ENCODE measurements at places on chromosomes 11 and 22.

DNA sequence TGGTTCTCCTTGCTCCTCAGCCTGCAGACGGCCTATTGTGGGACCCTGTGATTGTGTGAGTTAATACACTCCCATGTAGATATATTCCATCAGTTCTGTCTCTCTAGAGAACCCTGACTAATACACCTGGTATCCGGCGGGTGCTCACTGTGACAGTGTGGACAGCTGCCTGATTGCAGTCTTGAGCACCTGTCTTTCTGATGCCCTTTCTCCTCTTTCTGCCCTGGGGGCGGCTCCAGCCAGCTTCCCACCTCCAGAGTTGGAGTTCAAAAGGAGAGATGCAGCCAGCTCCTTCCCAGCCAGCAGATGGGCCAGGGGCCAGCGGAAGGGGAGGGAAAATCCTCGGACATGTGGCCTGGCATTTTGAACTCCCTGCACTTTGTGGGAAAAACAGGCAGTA, 15.0 kb downstream of the SMIM38 start:
- no peak for DNase-seq

GRCh38 chr11:76557466-76557865, 112.6 kb downstream of the EMSY start:
- no peak for DNase-seq

- DNase-seq, result no peak
Observed at GRCh38 chr22:39818094-39818493, 75.5 kb downstream of the ENTHD1 start.

DNA sequence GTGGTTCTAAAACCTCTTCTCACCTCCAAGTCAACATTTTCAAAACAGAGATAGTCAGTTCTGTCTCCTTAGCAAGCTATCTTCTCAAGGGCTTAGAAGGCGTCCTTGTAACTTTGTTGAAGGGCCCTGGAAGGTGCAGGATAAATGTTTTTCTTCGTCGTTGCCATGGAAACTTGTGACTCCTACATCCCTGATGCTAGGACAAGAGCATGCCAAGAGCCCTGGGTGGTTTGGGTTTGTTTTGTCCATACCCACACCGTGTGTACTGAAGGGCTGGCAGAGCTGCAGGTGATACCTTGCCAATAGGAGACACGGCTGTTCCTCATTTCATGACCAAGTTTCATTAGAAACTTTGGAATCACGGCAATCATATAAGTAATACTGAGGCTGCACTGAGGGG, 81.6 kb downstream of the GALNT18 start:
- no peak for DNase-seq

DNA sequence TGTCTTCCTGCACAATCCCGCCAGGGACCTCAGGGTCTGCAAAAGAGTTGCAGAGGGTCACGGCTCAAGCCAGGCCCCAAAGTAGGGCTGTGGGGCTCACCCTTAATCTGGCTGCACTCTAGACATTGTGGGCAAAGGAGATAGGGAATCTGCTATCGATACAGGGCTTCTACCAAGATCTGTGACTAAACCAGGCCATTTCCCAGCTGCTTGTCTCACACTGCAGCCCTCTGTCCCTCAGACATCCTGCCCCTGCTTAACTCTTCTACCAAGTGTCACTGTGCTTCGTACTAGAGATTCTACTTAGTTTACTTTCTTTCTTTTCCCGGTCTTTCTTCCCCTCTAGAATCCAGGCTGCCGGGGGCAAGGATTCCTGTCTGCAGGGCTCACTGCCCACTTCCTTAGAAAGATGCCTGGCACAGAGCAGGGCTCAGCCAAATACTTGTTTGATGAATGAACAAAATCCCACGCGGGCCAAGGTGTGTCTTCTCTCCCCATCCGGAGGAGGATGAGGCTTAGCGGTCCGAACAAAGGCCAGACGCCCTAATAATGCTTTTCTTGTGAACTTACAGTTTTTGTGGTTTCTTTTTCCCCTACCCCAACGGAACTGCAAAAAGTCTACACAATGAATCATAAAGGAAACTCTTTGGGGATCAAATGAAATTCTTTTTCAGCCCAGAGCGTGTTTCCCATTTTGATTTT, 61.3 kb upstream of the ANO1 start:
- no peak for DNase-seq

GRCh38 chr11:109071712-109072524, 350.1 kb upstream of the C11orf87 start:
- no peak for DNase-seq

GRCh38 chr22:47370448-47371262, 608.2 kb downstream of the TBC1D22A start:
- no peak for DNase-seq

DNA sequence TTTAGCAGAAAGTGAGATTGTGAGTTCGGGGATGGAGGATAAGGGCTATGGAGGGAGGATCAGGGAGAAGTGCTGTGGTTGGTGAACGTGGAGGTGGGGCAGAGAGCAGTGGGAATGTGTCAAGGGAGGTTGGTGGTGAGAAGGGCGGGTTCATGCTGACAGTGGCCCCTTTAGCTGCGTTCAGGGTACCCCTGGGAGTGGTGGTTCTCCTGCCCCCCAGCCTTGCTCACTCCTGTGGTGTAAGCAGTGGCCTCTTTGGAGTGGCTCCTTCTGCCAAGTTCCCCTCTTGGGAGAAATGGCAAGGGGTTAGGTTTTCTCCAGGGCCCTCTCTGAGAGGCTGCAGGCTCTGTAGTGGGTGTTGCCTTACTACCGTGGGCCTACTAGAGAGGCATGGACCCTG, 16.1 kb upstream of the NECTIN1 start:
- DNase-seq, result no peak

DNA sequence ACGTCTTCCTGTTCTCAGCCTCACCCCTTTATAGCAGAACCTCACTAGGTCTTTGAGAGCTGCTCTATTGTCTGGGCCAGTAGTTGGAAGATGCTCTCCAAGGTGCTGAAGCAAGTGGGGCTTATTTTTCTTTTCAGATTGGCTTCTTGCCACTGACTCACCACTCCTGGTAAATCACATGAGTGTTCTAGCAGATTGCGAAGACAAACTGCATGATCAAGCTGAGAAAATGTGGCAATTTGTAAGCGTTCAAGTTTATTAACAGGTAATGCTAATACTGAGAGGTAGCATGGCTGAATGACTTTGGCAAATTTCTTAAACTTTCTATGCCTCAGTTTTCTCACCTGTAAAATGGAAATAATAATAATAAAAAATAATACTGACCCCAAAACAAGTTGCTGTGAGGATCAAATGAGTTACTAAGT, 59.2 kb downstream of the CACNG2 start:
- DNase-seq, result no peak

- DNase-seq, result no peak
Observed at GRCh38 chr11:56905936-56906335, 82.8 kb upstream of the OR5AK2 start.

DNA sequence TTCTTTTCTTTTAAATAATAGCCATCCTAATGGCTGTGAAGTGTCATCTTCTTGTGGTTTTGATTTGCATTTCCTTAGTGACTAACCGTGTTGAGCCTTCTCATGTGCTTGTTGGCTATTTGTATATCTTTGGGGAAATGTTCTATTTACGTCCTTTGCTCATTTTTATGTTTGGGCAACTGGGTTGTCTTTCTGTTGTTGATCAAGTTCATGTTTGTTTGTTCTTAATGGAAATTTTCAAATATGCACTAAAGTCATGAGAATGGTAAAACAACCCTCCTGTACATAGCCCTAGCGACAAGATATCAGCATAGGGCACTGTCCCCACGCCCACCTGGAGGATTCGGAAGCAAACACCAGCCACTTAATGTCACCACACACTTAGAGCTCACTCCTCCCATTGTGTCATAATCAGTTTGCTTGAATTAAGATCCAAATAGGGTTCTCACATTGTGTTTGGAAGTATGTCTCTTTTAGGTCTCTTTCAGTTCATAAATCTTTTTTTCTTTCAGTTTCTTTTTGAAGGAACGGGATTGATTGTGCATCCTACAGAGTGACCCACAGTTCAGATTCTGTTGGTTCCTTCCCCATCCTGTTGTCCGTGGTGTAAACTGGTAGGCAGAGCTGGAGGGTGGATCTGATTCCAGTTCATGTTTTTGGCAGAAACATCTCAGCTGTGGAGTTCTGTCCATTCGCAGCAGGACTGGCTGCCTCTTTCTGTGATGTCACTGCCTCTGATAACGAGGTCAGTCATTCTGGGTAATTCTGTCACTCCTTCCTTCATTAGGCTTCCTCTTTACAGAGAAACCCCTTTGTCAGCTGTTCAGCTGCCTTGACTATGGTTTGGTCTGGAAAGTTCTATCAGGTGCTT, 26.4 kb upstream of the ADORA2A start:
- no peak for DNase-seq

DNA sequence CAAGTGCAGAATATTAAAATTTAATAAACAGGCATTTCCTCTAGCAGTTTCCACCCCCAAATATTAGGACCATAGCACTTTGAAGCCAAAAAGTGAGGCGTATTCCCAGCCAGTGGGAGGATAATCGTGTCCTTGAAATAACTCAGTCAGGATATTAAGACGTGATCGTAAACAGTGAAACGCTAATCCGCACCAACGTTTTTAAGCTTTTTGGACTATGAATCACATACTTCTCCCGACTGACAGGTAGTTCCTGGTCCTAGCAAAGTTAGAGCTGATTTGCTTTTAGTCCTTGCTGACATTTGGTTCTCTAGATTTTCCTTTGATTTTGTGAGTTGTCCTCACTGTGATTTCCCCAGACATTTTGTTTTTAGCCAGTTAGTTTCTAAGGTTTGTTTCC, 197.1 kb upstream of the ARHGAP20 start:
- DNase-seq, result no peak

- DNase-seq, result no peak
Observed at GRCh38 chr11:133951327-133952198, 5.2 kb downstream of the IGSF9B start.

- DNase-seq, result peak; percentile 72
Observed at GRCh38 chr22:27801202-27801615, 347 bp downstream of the MN1 start.

DNA sequence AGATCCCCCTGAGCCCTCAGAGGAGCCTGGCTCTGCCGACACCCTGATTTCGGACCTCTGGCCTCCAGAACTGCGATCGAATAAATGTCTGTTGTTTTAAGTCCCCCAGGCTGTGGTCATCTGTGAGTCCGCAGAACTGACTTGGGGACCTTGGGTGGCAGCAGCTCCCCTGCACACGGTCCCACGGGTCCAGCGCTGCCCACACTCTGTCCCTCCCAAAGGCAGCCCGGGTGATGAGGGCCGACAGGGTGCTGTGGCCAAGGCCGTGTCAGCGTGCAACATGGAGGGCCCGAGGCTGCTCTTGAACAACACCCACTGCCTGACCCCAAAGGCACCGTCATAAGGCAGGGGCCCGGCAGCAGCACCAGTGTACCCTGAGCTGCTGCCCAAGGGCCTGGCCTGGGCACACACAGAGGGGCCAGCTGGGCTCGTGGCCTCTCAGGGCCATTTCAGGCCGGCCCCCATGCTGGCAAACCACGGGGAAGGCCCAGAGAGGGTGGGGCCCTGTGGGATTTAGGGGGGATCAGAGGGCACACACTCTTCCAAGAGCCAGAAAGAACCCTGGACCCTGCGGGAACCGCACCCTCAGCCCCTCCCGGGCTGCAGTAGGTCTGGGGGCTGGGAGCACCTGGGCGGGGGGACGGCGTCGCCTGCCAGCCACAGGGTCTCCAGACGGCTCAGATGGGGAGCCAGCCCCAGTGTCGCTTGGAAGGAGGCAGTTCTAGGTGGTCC, 77.1 kb upstream of the PRR5 start:
- peak; percentile 37 for DNase-seq

GRCh38 chr22:41620589-41621098, at the start of gene DESI1:
TSS of gene DESI1 (minus strand) at chr22:41621043. CDS start at chr22:41620839, 204 bp downstream.
- DNase-seq, result no peak

DNA sequence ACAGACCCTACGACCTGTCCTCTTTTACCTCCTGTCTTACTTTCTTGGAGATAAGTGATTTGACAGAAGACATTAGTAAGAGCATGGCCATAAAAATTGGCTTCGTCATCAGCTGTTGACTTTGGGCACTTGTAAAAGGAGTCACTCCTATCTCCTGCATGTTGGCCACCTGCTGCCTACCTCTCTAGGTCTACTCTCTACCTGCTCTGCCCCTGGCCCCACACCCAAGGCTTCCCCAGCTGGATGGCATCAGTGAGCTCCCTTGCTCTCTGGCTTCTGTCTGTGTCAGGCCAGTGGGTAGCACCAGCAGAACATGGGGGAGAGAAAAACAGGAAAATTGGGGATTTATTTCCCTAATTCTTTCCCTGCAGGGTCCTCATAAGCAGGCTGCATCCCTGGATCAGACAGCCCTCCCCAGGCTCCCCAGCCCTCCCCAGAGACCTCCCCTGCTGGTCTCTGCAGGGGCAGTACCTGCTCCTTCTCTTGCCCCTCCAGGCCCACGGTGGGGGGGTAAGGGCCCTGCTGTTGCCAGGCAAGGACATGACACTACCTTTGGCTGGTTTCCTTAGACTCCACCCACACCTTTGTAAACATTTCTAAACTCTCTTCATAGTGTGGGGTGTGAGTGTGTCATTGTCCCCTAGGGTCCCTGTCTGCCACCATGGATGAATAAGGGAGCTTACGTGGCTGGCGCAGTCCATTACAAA, 157.0 kb upstream of the NECTIN1 start:
- no peak for DNase-seq

- DNase-seq, result no peak
Observed at GRCh38 chr11:130122141-130122575, 37.4 kb upstream of the ST14 start.

- DNase-seq, result no peak
Observed at GRCh38 chr11:108508653-108509593, 10.7 kb upstream of the POGLUT3 start.

DNA sequence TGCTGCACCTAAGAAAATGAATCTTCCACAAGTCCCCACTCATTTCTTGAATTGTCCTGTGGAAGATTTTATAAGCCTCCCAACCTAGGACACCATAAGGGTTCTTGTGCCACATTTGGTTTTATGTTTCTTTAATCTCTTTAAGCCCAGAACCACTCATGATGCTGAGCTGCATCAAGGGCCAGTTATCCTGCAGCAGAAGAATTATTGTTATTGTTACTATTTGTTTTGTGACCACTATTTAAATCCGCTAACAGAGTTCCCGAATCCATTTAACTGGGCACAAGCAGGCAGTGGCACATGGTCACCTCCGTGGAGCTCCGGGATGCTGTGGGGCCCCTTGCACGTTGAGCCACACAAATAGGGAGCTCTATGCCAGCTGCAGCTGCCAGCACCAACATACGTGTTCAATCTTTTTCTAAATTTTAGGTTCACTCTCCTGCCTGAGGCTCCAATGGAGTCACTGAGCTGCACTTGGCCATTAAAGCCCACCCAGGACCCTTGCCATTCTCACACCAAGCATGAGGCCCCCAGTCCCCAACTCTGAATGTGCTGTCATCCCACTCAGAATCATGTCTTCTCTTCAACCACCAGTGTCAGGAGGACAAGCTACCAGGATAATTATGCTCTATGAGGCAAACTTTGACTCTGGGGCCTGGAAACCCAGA, 60.6 kb downstream of the DGCR2 start:
- no peak for DNase-seq

DNA sequence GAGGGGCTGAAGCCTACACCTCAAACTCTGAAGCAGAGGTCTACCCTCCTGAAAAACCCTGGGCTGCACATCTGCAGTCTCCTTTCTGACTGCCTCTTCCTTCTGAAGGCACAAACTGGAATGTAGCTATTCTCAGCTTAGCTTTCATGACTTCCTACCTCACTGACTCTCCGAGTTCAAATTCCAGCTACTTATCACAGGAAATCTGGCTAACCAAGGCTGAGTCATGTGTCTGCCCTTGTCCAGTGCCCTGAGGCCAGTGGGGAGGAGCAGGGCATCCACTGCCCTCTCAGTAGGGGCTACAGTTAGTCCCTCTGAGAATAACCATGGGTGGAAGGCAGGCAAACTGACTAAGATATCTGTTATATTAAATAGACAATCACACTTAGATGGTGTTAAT, 29.2 kb downstream of the PDGFD start:
- DNase-seq, result no peak
